ENCODE measurements at places on chromosomes 6 and 20. TPM values are rescaled to one million over a fixed set of nuclear protein-coding genes. Genes with fewer than 3 reads are reported as not detected.

DLL1 gene
- 8.3 TPM for total RNA-seq

ADTRP gene
- 0.79 TPM for total RNA-seq

PTPRK gene
- total RNA-seq = 10.3 TPM

KIAA0408 gene
- 0.40 TPM for total RNA-seq

SLC17A1 gene
- total RNA-seq = not detected

FKBP1C gene
- 0.19 TPM for total RNA-seq

SRMS gene
- total RNA-seq = not detected

C6orf15 gene
- total RNA-seq = not detected

TAAR1 gene
- total RNA-seq = not detected

FAM217A gene
- total RNA-seq = not detected

KIZ gene
- total RNA-seq = 2.2 TPM

CGA gene
- not detected for total RNA-seq

PSMB9 gene
- 5.2 TPM for total RNA-seq

KCNQ5 gene
- total RNA-seq = 0.57 TPM

C20orf202 gene
- 1.1 TPM for total RNA-seq

- no peak for DNase-seq
- H3K4me1 ChIP-seq = no peaks in the 10 kb centered on the region
- H3K4me3 ChIP-seq = no peak overlapping the region
- no peaks in the 10 kb centered on the region for H3K27me3 ChIP-seq
- no peaks in the 10 kb centered on the region for H3K36me3 ChIP-seq
Measured at GRCh38 chr6:141752677-141753076, 380.0 kb upstream of the GJE1 start.

GRCh38 chr6:8193541-8193940 lies 91.2 kb upstream of the EEF1E1 start:
- H3K36me3 ChIP-seq = no peaks in the 10 kb centered on the region
- DNase-seq = no peak
- H3K4me1 ChIP-seq = no peaks in the 10 kb centered on the region
- H3K27ac ChIP-seq = no peak overlapping the region
- peaks cover 18% of the 10 kb centered on the region for H3K27me3 ChIP-seq

DNA sequence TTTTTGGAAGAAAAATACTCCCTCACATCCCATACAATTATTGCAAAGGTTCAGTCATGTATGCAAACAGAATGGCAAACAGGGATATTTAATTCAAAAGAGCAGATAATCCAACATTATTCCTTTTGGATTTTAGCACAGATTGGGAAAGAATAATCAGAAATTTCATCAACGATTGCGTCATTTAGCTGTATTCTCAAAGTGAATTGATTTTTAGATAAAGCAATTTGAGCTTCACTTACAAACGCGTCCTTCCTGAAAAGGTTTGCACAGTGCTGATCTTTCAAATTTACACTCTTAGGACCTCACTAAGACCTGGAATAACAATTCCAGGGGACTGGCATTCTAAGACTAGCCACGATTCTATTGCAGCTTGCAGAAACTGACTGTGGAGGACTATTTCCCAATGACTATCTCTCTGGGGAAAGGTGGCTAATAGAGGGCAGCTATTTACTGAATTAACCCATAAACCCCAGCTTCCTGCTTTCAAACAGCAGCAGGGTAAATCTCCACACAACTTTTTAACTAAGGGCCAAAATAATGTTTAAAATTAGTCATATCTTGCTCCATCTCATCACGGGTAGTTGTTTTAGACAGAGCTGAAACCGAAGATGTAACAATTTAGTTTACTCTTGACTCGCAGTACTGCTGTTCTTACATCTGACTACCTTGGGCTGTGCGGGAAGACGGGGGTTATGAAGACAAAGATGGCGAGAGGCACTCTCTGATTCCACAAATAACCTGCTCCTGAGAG lies 131.2 kb upstream of the FAM184A start:
- H3K27ac ChIP-seq = no peak overlapping the region
- H3K27me3 ChIP-seq = no peaks in the 10 kb centered on the region
- no peak for DNase-seq
- no peak overlapping the region for H3K4me3 ChIP-seq
- peaks cover 2% of the 10 kb centered on the region for H3K4me1 ChIP-seq

DNA sequence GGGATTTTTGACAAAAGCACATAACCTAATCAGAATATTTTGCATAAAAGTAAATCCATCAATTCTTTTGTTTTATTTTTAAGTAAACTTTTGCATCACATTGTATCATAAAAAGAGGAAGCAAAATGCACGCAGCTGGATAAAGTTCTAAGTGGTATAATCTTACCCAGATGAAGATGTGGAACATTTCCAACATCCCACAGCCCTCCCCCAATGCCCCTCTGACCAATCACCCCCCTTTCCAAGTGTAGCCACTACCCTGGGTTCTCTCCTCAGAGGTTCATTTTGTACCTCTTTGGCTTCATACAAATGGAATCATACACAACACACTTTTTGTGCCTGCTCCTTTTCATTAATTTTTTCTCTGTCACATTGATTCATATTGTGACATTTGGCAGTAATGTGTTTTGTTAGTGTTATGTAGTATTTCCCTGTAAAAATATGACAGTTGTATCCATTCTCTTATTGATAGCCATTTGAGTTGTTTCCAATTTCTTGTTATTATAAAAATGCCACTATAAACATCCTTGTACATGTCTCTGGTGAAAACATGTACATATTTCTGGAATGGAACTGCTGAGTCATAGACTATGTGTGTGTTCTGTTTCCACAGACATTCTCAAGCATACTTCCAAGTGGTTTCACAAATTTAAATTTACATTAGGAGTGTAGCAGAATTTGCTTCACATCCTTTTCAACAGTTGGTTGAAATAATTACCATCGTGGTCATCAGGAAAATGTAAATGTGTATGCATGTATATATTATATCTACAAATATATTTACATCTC lies 92.9 kb upstream of the SYNDIG1 start:
- H3K4me3 ChIP-seq = no peak overlapping the region
- H3K4me1 ChIP-seq = no peaks in the 10 kb centered on the region
- no peaks in the 10 kb centered on the region for H3K27me3 ChIP-seq
- no peak overlapping the region for H3K27ac ChIP-seq
- H3K36me3 ChIP-seq = no peaks in the 10 kb centered on the region

GRCh38 chr6:133827766-133828165 lies 61.1 kb upstream of the TCF21 start:
- no peaks in the 10 kb centered on the region for H3K27me3 ChIP-seq
- no peak for DNase-seq
- H3K36me3 ChIP-seq = no peaks in the 10 kb centered on the region
- no peak overlapping the region for H3K27ac ChIP-seq
- no peak overlapping the region for H3K4me3 ChIP-seq

DNA sequence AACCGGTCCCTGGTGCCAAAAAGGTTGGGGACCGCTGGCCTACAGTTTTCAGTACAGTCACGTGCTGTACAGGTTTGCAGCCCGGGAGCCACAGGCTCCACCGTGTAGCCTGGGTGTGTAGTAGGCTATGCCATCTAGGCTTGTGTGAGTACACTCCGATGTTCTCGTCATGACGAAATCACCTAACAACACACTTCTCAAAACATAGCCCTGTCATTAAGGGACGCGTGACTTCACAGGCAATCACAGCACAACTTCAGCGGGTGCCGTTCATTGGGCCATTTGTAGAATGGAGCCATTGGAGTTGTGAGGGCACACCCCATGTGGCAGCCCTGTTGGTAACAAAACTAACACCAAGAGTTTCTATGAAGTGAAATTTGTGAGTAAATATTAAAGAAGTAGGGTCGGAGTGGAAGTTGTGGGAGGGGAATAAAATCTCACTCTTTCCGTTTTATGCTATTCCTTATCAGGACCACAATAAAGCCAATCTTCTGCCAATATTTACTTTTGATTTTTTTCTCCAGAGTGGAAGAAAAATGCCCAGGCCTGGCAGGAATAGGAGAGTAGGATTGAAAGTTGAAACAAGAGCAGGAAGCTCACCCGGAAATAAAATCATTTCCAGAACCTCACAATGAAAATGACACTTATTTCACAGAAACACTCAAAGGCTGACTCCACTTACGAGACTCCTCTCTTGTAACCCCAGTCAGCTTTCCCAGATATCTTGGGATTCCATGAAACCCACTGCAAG lies 63.7 kb upstream of the PTPN1 start:
- no peaks in the 10 kb centered on the region for H3K27me3 ChIP-seq
- no peaks in the 10 kb centered on the region for H3K36me3 ChIP-seq
- H3K4me3 ChIP-seq = no peak overlapping the region
- peaks cover 17% of the 10 kb centered on the region for H3K4me1 ChIP-seq

- H3K36me3 ChIP-seq = no peaks in the 10 kb centered on the region
- no peak overlapping the region for H3K4me3 ChIP-seq
- no peaks in the 10 kb centered on the region for H3K27me3 ChIP-seq
Measured at GRCh38 chr6:155375801-155376200, 61.5 kb upstream of the TFB1M start.

GRCh38 chr6:43254138-43254817 lies 11.0 kb downstream of the TTBK1 start:
- H3K27ac ChIP-seq = no peak overlapping the region
- peaks cover 81% of the 10 kb centered on the region for H3K27me3 ChIP-seq
- no peak overlapping the region for H3K4me3 ChIP-seq
- H3K36me3 ChIP-seq = no peaks in the 10 kb centered on the region
- H3K4me1 ChIP-seq = no peaks in the 10 kb centered on the region
- no peak for DNase-seq

DNA sequence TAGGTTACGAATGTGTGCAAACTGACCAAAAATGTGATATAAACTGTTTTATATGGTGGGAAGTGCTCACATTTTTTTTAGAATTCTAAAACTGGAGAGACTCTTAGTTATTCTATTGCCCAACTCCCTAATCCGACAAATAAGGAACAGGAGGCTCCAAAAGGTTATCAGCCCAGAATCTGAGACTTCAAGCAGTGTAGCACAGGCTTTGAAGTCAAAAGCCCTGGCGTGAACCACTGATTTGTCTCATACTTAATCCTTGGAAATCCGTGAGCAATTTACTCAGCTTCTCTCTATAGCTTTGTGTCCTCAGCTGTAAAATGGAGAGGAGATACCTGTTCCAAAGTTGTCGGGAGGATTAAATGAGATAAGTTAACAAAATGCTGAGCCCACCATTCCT lies 368.8 kb upstream of the SASH1 start:
- H3K27me3 ChIP-seq = no peaks in the 10 kb centered on the region
- no peaks in the 10 kb centered on the region for H3K36me3 ChIP-seq

- no peaks in the 10 kb centered on the region for H3K4me1 ChIP-seq
- no peak overlapping the region for H3K27ac ChIP-seq
- H3K36me3 ChIP-seq = no peaks in the 10 kb centered on the region
- no peak overlapping the region for H3K4me3 ChIP-seq
- no peaks in the 10 kb centered on the region for H3K27me3 ChIP-seq
Measured at GRCh38 chr20:40945754-40946450, 82.7 kb upstream of the TOP1 start.

GRCh38 chr6:152098683-152099082 lies 291.2 kb downstream of the ESR1 start:
- no peaks in the 10 kb centered on the region for H3K27me3 ChIP-seq
- H3K4me1 ChIP-seq = no peaks in the 10 kb centered on the region
- H3K4me3 ChIP-seq = no peak overlapping the region
- no peak overlapping the region for H3K27ac ChIP-seq
- H3K36me3 ChIP-seq = no peaks in the 10 kb centered on the region

GRCh38 chr6:68639211-68639610 lies 4.1 kb downstream of the ADGRB3 start:
- H3K27me3 ChIP-seq = no peaks in the 10 kb centered on the region
- no peak overlapping the region for H3K27ac ChIP-seq
- H3K36me3 ChIP-seq = no peaks in the 10 kb centered on the region
- DNase-seq = no peak
- no peak overlapping the region for H3K4me3 ChIP-seq

DNA sequence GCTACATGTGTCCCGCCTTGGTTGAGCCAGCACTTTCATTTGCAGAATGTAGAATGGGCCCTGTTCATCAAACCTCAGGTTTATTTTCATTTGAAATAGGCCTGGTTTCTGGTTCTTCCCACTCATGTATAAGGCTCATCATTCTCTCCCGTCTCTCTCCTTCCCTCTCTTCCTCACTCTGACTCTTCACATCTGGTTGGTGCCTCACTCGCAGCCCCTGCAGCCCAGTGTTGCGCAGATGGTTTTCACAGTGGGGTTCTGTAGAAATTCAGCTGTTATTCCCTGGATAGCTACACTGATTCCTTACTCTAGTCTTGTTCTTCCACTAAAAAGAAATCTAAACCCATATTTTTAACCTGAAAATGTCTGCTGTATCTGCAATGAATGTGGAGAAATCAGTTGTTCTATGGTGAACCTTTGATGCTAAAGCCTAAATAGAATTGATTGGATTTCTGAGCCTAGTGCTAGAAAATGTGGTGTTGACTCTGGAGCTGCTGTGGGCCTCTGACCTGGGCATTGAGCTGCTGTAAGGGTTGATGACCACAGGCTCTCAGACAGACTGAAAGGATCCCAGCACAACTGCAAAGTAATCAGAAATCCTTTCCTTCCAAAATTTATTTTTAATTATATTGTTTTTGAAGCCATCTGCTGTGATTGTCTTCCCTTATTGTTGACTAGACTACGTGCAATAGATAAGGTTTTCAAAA lies 150.3 kb downstream of the TMEM242 start:
- no peak for DNase-seq
- no peaks in the 10 kb centered on the region for H3K27me3 ChIP-seq
- H3K27ac ChIP-seq = no peak overlapping the region

GRCh38 chr20:20317195-20317594 lies 50.7 kb upstream of the INSM1 start:
- no peak overlapping the region for H3K4me3 ChIP-seq
- DNase-seq = no peak
- H3K27me3 ChIP-seq = no peaks in the 10 kb centered on the region
- no peak overlapping the region for H3K27ac ChIP-seq

DNA sequence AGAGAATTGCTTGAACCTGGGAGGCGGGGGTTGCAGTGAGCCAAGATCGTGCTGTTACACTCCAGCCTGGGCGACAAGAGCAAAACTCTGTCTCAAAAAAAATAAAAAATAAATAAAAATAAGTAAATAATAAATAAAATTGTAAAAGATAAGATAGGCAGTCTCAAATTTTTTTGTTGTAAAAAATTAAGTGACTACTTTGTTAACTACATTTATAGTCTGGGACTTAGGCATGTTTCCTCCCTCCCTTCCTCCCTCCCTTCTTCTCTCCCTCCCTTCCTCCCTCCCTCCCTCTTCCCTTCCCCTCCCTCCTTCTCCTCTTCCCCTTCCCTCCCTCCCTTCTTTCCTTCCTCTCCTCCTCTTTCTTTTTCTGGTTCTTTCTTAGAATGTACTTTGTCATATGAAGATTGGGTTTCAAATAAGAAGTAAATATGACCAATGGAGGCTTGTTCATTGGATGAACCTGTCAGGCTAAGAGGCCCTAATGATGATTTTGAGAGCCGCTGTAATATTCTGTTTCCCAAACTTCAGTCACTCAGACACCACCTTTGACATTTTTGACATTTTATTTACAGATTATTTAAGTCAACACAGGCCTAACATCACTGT lies 24.2 kb downstream of the ZFP64 start:
- no peak overlapping the region for H3K4me3 ChIP-seq
- no peaks in the 10 kb centered on the region for H3K4me1 ChIP-seq
- H3K27ac ChIP-seq = no peak overlapping the region
- H3K36me3 ChIP-seq = peaks cover 88% of the 10 kb centered on the region

GRCh38 chr6:125787791-125788190 lies 3.0 kb upstream of the NCOA7 start:
- no peaks in the 10 kb centered on the region for H3K27me3 ChIP-seq
- no peak overlapping the region for H3K4me3 ChIP-seq
- H3K4me1 ChIP-seq = peaks cover 9% of the 10 kb centered on the region
- no peak for DNase-seq
- H3K36me3 ChIP-seq = no peaks in the 10 kb centered on the region

- H3K27ac ChIP-seq = peak overlapping the region; percentile 68
- H3K4me1 ChIP-seq = peaks cover 25% of the 10 kb centered on the region
- no peak overlapping the region for H3K4me3 ChIP-seq
- no peak for DNase-seq
Measured at GRCh38 chr6:45590226-45590625, 212.5 kb upstream of the SUPT3H start.

GRCh38 chr20:53126185-53126584 lies 154.0 kb downstream of the TSHZ2 start:
- no peak for DNase-seq
- H3K36me3 ChIP-seq = no peaks in the 10 kb centered on the region
- no peaks in the 10 kb centered on the region for H3K27me3 ChIP-seq
- H3K4me1 ChIP-seq = no peaks in the 10 kb centered on the region

Measured in esophagus squamous epithelium (tissue), 5 donors.